ENCODE measurements at places on chromosomes 2 and 18. TPM values are rescaled to one million over a fixed set of nuclear protein-coding genes. Genes with fewer than 3 reads are reported as not detected.

Gene MARCHF4
- total RNA-seq: 0.67 TPM

Gene LONRF2
- total RNA-seq: 5.3 TPM

Gene FBLN7
- total RNA-seq: 0.84 TPM

Gene STPG4
- not detected for total RNA-seq

Gene SCN9A
- total RNA-seq: 2.9 TPM

Gene ALPG
- total RNA-seq: not detected

Gene IL1B
- 3.2 TPM for total RNA-seq

Gene AGFG1
- total RNA-seq: 30.2 TPM

Gene KCMF1
- 102 TPM for total RNA-seq

Gene HMSD
- 3.2 TPM for total RNA-seq

Gene SKOR2
- not detected for total RNA-seq

Gene PFN4
- 0.40 TPM for total RNA-seq

Gene GRP
- not detected for total RNA-seq

Gene TSPYL6
- 0.06 TPM for total RNA-seq

Gene UNC80
- total RNA-seq: 2.5 TPM

Gene C2orf78
- total RNA-seq: not detected

Gene CDH2
- 0.84 TPM for total RNA-seq

Gene M1AP
- 0.66 TPM for total RNA-seq

Gene SLC11A1
- 4.2 TPM for total RNA-seq

Gene GLI2
- total RNA-seq: 0.24 TPM

Gene B3GNT7
- 28.0 TPM for total RNA-seq

Gene CKAP2L
- total RNA-seq: 0.47 TPM

Gene GFPT1
- total RNA-seq: 42.7 TPM

Gene PID1
- total RNA-seq: 5.3 TPM

Gene NCL
- 214 TPM for total RNA-seq

Gene CTAGE1
- total RNA-seq: not detected

Gene TMEM163
- total RNA-seq: 20.8 TPM

Gene ADD2
- 2.8 TPM for total RNA-seq

Gene NDUFS1
- total RNA-seq: 24.5 TPM

Gene IL36G
- total RNA-seq: not detected

Gene CD207
- total RNA-seq: not detected

Gene SRD5A2
- total RNA-seq: not detected

Gene SDC1
- total RNA-seq: 21.0 TPM

Gene CDK15
- not detected for total RNA-seq

Gene DSC1
- not detected for total RNA-seq

Gene MRPL30
- 11.9 TPM for total RNA-seq

Gene C18orf32
- 27.0 TPM for total RNA-seq

Gene ZBTB14
- total RNA-seq: 7.9 TPM

Gene SFXN5
- total RNA-seq: 2.8 TPM

Gene SNTG2
- 5.0 TPM for total RNA-seq

Gene DNER
- total RNA-seq: 0.70 TPM

Gene NOTO
- not detected for total RNA-seq

Gene ASTL
- not detected for total RNA-seq

Gene PROM2
- 20.4 TPM for total RNA-seq

Gene C2orf72
- total RNA-seq: 8.0 TPM

Gene GPR39
- total RNA-seq: 3.7 TPM

Gene PRKAG3
- total RNA-seq: not detected

Gene IL1RL1
- total RNA-seq: 1.7 TPM

Gene BMP10
- total RNA-seq: not detected

Gene FNDC4
- total RNA-seq: 9.1 TPM

Gene SLC14A1
- 1.8 TPM for total RNA-seq

Gene TXNDC9
- 10.0 TPM for total RNA-seq

Gene SLC9A2
- total RNA-seq: not detected

Gene DSC2
- total RNA-seq: 11.5 TPM

All from pancreas (tissue), 10 donors.